ENCODE measurements at places on chromosomes 2 and 18.

DNA sequence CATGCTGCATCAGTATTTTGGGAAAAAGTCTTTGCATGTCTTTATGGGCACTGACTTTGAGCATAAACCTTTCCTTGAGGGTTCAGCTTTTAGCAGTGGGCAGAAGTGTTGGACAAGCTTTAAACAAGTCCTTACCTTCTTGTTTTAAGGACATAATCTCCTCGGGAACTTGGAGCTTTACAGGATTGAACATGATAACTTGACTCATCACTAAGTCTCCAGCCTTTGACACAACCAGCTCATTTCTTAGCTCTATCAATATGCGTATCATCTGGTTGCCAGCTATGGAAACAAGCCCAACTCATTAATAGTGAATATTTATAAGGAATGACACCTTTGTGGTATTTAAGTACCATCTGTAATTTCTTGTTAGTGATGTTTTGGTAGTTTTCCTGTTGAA, 21.0 kb upstream of the RAB27B start:
- no peak for DNase-seq

- DNase-seq = no peak
These were observed 12.1 kb downstream of the PXDN start for GRCh38 chr2:1731963-1732768.

DNA sequence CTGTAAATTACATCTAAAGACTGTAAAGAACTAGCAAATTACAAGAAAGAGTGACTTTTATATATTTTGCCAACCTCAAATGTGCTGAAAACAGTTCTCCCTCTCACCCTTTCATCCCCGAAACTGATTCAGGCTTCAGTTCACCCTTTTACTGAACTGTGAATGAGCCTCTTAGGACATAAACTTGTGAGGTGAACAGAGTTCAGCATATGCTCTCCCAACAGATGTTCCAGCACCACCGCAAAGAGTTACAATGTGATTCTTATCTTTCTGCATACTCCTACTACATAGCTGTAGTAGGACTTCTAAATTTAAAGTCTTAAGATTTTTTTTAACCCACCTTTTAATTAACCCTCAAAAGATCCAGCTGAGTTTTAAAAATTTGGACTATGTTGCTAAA, 1.2 kb upstream of the ZCCHC2 start:
- peak; percentile 51 for DNase-seq

DNA sequence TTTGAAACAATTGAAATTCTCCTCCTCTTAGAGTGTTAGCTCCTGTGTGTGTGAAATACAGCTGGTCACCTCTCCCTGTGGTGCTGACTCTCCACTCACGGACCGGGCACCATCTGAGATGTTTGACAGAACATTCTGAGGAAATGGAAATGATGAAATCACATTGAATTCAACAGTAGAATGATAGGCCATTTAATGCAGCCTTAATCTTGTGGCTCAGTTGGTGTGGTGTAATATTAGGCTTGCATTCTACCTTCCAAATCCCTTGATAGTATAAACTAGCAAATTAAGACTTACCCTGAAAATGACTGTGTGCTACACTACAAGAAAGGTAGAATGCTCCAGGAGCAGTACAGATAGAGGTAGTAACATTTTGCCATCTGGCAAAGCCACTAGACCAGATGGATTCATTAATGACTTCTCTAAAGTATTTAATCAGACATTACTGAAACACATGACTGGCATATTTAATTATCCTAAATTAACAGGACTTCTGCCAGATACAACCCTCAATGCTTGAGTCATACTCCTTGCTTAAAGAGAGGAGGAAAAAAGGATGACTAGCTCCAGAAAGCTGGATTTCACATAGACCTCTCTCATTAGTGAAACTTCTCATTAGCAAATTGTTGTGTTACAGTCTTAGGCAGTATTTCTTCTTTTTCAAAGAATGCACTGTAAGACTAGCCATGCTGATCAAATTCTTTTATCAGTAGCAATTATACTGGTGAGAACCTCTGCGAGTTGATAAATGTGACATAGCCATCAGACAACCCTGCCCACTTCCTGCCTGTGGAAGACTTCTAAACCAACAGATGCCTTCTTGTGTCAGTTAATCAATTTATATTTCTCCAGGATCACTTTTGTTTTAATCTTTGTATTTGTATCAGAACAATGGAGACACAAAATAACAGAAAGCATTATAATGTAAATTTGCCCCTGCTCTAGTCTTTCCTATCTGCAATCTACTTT, 80.6 kb downstream of the EML6 start:
- DNase-seq = peak; percentile 94

DNA sequence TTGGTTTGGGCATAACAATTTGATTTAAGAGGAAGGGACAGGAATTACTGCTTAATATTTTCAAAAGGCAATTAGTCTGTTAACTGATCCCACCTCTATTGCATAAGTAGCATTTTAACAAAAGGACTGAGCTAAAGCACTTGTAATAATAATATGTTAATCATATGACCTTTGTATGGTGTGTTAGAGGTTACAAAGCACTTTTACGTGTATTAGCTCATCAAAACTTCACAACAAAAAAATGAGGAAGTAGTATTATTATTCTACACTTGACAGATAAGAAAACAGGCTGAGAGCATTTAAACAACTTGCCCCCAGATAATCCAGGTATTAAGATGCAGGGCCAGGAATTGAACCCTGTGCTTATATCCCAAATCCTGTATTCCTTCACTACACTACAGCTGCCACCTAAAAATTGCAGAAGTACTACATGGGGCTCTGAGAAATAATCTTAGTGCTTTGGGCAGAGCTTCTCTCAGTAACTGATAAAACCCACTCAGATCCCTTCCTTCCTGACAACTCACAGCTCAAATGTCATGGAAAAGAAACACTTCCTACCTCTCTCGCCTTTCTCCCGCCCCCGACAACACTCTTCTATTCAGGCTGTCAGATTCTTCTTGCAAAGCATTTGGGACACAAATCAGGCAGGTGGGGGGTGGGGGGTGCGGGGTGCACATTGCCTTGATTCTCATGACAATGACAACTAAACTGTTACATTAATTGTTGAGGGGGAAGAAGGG, 20.7 kb upstream of the KCTD1 start:
- DNase-seq = no peak

DNA sequence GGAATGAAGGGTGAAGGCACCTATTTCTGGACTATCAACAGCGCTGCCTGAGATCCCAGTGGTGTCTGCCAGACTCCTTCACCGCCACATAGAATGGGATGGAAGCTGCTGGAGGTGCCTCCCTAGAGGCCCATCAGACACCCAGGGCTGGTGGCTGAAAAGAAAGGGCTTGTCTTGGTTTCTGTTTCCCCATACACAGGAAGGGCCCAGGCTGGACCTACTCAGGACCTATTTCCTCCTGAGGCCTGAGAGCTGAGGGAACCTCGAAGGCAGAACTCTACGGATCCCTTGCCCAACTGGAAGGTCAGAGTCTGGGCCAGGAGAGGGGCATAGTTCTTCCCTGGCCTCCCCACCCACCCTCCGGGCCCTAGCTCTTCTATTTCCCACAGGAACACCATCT, 2.9 kb upstream of the CLEC4F start:
- DNase-seq = no peak

- no peak for DNase-seq
These were observed 12.4 kb downstream of the LAMA3 start for GRCh38 chr18:23701544-23702064.

DNA sequence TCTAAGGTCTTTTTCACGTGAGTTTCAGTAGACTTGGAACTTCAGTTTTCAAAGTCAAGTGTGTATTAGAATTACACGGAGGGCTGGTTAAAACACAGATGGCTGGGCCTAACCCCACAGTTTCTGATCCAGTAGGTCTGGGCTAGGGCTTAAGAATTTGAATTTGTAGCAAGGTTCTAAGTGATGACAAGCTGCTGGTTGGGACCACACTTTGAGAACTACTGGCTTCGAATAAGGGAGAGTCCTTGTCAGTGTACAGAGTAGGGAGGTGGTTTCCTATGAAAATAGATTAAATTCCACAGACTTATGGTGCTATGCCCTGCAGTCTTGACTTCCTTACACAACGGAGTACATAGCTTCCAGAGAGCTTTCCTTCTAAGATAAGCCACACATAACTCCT, 4.5 kb downstream of the RHOB start:
- DNase-seq = no peak

Data from DMS 273 treated with DMSO at 0.1 percent for 48 hours (cell line).